ENCODE measurements at places on chromosomes 1 and 21.

- no peak for DNase-seq
Measured at GRCh38 chr1:109186733-109187086, 27.0 kb upstream of the SARS1 start.

GRCh38 chr1:224106568-224107281 is 7.2 kb upstream of the FBXO28 start:
- no peak for DNase-seq

GRCh38 chr1:12649971-12650421 is 6.1 kb downstream of the AADACL4 start:
- no peak for DNase-seq

GRCh38 chr1:236882678-236883077 is 87.6 kb downstream of the MTR start:
- no peak for DNase-seq

- no peak for DNase-seq
Measured at GRCh38 chr1:51734896-51735745, 118.2 kb downstream of the OSBPL9 start.

GRCh38 chr1:63864224-63864641 is 90.4 kb downstream of the ROR1 start:
- no peak for DNase-seq

- no peak for DNase-seq
Measured at GRCh38 chr1:198467342-198467741, 73.1 kb downstream of the ATP6V1G3 start.

DNA sequence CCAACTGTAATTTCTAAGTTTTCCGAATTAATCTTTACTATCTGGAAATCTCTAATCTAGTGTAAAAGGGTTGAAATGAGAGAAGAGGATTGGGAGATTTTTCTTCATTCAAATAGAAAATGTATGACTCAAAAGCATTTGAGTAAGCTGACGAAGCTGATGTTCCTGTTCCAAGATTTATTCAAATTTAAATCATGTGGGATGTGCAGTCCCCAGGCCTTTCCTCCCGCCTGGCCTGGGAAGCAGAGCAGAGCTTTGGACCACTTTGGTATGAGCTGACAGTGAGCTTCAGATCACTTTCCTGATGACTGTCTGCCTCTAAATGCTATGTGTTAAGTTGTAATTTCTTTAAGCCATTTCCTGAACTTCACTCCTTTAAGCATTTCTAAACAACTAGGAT is 192.0 kb downstream of the DHRS3 start:
- DNase-seq = no peak

DNA sequence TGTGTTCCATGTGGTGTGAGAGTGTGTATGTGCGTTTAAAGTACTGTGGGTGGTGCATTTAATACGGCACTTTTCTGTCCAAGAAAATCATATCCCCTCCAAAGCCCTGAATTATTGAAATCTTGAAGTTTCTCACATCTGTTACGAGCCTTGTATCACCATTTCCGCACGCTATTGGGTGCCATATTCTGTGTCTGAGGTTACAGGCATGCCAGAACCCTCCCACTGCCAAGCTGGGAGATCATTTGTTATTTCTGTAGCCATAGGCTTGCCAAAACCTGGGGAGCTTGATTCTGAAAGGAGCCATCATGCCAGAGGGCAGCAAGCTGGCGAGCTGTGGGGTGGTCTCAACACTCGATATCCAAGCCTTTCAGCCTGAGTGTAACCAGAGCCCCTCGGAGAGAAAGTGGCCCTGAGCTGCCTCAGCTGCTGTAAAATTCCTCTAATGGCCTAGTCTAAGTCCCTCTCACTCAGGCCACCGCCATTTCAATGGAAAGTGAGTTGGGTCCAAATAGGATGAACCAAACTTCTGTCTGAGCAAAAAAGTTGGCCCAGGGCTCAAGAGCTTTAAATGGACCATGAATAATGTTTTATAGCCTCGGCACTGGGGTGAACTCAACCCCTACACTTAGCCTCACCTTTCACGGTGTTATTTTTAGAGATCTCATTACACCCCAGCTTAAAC is 298.4 kb upstream of the DUSP10 start:
- DNase-seq = no peak

DNA sequence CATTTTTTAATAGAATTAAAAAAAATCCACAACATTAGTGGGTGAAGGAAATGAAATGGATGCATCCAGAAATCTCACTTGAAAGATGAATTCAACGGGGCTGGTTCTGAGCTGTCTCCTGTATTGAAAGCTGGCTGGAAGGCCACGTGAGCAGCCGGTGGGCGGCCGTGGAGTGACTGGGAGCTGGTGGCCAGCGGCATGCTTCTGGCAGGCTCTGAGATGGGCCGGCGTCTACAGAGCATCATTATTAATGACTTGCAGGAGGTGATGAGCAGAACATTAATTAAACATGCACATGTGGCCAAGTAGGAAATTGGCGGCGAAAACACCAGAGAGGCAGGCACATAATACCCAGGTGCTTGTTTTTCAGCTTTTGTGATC is 115.6 kb upstream of the LMO4 start:
- no peak for DNase-seq

DNA sequence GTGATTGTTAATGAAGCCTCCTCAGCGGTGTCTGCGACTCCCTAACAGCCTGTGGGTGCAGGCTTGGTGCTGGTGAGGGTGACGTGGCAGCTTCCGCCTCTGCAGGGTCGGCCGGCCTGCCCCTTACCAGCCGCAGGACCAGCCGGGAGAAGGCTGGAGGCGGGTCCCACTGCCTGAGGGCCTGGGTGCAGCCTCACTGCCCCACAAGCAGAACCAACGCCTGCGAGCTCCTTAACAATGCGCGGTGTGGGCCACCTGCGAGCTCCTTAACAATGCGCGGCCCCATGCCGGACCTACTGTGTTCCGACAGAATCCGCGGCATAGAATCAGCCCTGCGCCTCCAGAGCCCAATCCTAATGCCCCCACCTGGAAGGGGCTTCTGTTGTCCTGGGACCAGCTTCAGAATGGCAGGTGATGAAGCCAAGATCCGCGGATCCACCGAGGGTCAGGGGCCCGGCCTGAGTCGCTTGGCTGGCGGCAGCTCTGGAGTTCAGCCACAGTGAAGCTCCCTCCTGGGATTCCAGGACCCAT is 54.4 kb upstream of the AJAP1 start:
- DNase-seq = no peak

GRCh38 chr21:38479641-38480525 is 18.4 kb downstream of the ERG start:
- DNase-seq = no peak

DNA sequence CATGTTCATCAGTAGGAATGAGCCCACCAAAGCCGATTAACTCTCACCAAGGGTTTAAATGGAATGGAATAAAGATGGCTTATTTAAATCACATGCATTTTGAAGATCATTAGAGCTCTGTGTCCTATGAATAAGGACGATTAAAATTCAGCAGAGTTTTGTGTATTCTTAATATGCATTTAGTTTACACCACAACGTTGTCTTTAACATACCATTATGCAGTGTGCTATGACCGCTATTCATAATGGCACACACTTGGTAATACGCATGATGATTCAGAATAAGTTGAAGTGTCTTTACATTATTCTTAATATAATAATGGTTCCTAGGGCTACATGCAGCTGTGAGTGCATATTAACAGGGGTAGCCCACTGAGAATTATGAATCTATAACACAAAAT is 190.7 kb downstream of the PTBP2 start:
- DNase-seq = no peak

DNA sequence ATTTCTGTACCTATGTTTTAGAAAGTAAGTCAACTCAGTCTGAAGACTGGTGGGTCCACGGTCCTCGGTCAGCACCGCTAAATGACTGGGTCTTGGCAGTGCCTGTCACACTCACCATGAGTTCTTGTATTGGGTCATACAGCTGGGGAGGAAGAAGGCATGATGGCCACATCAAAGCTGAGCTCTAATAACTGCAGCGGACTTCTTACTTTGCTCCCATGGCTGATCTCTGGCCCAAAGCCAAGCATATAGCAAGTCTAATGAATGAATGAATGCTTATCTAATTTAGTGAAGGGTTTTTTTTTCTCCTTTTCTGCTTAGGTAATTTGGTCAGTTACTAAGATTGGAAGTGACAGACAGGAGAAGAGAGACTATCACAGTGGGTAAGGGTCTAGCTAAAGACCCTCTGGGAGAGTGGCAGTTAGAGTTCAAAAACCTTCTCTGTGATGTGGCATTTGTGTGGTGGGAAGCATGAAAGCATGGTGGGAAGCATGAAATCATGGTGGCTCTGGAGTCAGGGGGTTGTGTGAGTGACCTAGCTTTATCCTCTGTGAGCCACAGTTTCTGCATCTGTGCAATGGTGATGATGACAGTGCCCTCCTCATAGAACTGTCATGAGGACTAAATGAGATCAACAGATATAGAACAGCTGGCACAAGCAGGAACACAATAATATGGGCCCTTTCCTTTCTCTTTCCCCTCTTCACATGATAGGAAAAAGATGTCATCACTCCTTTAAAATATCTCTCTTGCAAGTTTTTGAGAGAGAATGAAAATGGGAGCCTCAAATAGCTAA is 78.9 kb upstream of the JAK1 start:
- DNase-seq = no peak

DNA sequence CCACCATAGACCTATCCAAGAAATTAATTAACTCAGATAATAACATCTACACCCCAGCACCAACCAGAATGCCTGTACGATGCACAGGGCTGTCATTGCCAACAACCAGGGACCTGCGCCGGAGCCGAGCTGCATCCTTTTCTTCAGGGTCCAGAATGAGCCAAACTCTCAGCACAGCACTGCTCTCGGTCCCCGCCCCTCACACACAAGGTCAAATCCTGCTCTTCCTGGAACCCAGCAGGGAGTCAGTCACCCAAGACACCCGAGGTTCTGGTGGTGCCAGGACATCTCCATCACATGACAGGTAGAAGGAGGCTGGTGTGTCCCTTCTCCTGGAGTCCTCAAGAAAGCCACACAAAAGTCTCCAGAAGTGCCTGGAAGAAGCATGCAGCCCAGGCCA is 31.9 kb downstream of the NPHP4 start:
- DNase-seq = no peak

- DNase-seq = no peak
Measured at GRCh38 chr1:184743062-184743756, 11.4 kb downstream of the EDEM3 start.

GRCh38 chr1:198108636-198109370 is 48.0 kb upstream of the NEK7 start:
- DNase-seq = no peak

- no peak for DNase-seq
Measured at GRCh38 chr21:25831300-25831960, 96.7 kb downstream of the GABPA start.

- DNase-seq = no peak
Measured at GRCh38 chr1:24351918-24352627, 32.9 kb downstream of the GRHL3 start.

DNA sequence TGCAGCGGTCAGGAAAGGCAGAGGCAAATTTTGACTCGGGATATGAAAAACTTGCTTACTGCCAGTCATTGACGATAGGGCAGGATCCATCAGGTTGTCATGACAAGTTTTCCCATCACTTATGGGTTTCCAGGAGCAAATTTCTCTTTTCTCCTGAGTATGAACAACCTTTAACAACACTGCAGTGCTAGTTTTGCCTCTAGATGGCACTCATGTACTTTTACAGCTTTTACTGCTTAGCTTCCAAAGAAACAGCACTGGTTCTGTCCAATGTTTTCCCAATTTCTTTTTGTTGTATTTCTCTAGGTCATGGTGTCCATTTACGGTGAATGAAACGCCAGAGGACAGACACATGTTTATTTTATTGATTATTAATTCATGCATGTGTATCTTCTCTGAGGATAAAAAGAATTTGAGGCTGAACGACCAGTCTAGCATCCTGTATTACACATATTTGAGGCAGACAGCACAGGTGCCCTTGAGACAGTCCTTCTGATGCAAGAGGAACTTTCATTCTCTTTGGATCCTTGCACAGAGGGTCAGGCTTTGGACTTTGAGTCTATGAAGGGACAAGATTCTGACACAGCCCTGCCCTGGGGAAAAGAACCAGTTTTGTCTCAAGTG is 112.3 kb upstream of the TRABD2B start:
- DNase-seq = peak; percentile 35

- no peak for DNase-seq
Measured at GRCh38 chr1:202664083-202664482, 46.2 kb downstream of the SYT2 start.

- no peak for DNase-seq
Measured at GRCh38 chr1:53461323-53462044, 2.3 kb downstream of the DMRTB1 start.

- no peak for DNase-seq
Measured at GRCh38 chr1:227888404-227889046, 59.2 kb downstream of the WNT9A start.

- DNase-seq = no peak
Measured at GRCh38 chr1:150065184-150065871, 2.2 kb upstream of the VPS45 start.

- DNase-seq = no peak
Measured at GRCh38 chr1:185348985-185349384, 31.9 kb upstream of the IVNS1ABP start.

DNA sequence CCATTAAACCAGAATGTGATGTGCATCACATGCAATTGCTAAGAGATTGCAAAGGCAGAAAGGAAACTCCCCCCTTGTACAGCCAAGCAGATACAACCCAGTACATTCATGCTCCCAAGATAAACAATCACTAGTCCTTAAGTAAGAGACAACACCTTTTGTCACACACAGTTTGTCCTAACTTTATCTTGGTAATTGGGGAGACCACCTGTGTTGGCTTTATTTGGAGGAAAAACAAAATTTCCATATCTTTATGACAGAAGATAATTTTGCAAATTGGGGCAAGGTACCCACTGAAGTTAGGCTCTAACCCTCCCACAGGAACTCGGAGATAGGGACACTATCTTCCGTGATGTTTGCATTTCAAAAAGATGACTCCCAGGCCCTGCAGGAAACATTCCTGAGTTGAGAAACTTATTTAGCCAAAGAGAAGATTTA is 175.0 kb upstream of the TNR start:
- no peak for DNase-seq

GRCh38 chr1:220877377-220878095 is 1.7 kb upstream of the HLX start:
- DNase-seq = no peak

DNA sequence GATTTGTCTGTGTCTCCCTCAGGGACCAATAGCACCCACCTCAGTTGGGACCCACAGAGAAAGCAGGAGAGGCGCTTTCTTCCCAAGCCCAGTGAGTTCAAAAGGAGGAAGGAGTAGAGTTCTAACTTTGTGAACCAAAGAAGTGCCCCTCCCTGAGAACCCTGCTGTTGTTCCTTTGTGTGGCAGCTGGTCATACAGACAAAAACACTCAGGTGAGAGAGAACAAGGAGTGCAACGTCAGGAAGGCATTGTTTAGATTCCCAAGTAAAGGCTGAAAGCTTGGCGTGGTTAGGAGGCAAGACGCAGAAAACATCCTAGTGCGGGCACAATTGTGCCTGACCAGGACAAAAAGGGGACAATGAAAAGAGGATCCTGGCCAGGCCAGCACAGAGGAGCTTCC is 654.6 kb downstream of the KIF26B start:
- DNase-seq = no peak

- no peak for DNase-seq
Measured at GRCh38 chr1:223842784-223843183, 3.0 kb downstream of the TP53BP2 start.

DNA sequence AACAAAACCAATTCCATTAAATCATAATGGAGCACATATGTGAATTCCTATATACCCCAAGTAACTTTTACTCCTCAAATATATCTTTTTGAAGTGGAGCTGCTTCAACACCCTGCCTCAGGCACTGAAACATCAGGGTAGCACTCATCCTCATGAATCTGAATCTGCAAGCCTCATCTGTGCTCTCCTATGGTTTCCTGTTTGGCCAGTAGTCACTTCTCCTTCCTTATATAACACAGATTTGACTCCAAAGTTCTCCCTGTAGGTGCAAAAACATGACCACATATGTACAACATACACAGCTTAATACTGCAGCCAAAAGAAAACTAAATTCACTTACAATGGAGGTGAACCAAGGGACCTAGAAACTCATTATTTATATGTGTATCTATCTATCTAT is 7.2 kb downstream of the TRIT1 start:
- no peak for DNase-seq
